H4 (cell line): ENCODE measurements at places on chromosomes 3 and 15. TPM values are rescaled to one million over a fixed set of nuclear protein-coding genes. Genes with fewer than 3 reads are reported as not detected.

LRTM1 gene
- total RNA-seq = not detected in 2 replicates

PATL2 gene
- 0.12 and 0.77 TPM in 2 replicates for total RNA-seq

PKM gene
- 2,397 and 2,595 TPM in 2 replicates for total RNA-seq

ADCY5 gene
- 0.18 and 0.85 TPM in 2 replicates for total RNA-seq

SPATA12 gene
- total RNA-seq = 0.14 TPM in 1 of 2 replicates, not detected in the other
